ENCODE measurements at places on chromosomes 5 and 9.

- no peak for DNase-seq
Measured at GRCh38 chr9:15873573-15874177, 320.8 kb downstream of the CCDC171 start.

DNA sequence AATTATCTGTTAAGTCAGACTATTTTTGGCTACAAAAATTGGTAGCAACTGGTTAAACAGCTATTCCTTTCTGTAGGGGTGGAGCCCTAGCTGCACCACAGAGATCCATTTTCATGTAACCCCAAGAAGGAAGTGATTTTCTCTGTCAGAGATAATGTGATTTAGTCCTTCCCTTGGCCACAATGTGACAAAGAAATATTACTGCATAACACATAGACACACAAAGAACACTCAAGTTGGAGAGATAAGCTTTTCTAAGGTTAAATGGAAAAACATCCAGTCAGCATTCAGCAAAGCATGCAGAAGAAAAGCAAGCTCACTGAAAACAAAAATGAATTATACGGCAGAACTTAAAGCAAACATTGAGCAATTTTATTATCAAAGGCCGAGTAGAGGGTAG, 227.8 kb upstream of the CDH9 start:
- no peak for DNase-seq

- no peak for DNase-seq
Measured at GRCh38 chr5:125578551-125578950, 832.1 kb upstream of the ZNF608 start.

GRCh38 chr9:14321517-14322130, 7.7 kb upstream of the NFIB start:
- no peak for DNase-seq

DNA sequence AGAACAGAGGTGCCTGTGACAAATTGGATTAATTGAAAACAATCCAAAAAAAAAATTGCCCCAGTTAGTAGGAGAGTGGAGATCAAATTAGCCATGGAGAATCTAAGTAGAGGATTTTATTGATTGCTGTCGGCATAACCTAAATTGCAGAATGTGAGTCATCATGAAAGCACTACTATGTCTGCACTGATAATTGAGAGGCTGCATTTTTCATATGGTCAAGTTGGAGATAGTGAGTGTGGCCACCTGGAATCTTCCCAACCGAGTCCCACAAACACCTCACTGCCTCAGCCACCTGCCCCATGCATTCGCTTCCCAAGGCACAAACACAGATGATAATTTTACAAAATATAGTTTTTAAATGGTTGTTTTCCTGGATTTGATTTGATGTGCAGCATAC, 123.7 kb downstream of the NTRK2 start:
- no peak for DNase-seq

DNA sequence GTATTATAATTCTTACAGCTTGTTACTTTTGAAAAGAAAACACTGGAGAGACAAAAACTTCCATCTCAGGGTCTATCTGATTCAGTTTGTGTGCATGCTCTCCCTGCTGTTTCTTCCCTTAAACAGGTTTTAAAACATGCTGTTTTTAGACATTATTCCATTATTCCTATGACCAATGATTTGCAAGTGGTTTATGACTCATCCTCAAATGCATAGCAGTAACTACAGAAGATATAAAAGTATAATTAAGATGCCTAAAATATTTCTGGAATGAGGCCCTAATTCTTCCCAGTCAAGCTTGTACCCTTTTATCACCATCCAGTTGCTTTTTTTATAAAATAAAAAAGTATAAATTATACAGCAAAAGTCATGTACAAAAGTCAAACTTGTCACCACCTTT, 3.7 kb downstream of the DTWD2 start:
- no peak for DNase-seq

GRCh38 chr9:92735636-92736562, 28.7 kb downstream of the BICD2 start:
- DNase-seq, result no peak

- no peak for DNase-seq
Measured at GRCh38 chr9:136090768-136091581, 4.1 kb downstream of the NACC2 start.

GRCh38 chr5:107268241-107268640, 402.5 kb downstream of the EFNA5 start:
- no peak for DNase-seq

All from NK-92 treated with Interleukin-12 subunit alpha and Interleukin-12 subunit beta, amount 100 ng/mL, for 24 hours (cell line).